Activated CD4-positive, alpha-beta T cell treated with anti-CD3 and anti-CD28 coated beads, Interleukin-2, amount 10 ng/mL, durations not matched to agents 24 days and 14 days (primary cell): ENCODE measurements at places on chromosomes 2 and 18. TPM values are rescaled to one million over a fixed set of nuclear protein-coding genes. Genes with fewer than 3 reads are reported as not detected.

C2orf80 gene
- not detected in 2 replicates for total RNA-seq

GRCh38 chr2:11812466-11813248 is 66.2 kb downstream of the LPIN1 start:
- DNase-seq, result no peak

DNA sequence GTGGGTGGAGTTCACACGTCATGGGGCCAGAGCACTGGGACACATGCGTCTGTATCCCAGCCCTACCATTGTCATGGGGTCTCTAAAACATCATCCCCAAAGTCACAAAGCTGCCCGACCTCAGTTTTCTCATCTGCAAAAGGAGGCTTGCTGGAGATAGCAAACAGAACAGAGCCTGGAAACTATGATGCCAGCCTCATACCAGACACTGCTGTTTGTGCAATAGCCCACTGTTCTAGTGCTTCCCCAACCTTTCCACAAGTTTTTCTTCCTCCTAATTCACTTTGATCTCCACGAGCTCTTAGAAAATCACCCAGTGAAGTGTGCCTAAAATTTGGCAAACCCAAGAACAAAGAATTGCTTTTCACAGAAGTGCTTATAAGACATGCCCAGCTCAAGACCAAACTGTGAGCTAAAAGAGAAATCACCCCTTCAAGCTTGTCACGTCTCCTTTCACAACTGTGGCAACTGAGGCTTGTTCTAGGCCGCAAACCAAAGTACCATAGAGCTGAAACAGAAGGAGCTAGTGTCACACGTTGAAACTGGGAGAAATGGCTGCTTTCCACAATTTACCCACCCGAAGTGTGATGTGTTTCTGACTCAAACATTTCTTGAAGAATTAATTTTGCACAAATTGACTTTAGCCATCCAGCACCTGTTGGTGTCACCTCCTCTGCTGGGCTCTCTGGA is 162.7 kb upstream of the ID2 start:
- DNase-seq, result no peak

CTLA4 gene
- 104 TPM in 2 replicates for total RNA-seq

GRCh38 chr2:1658394-1659151 is 85.7 kb downstream of the PXDN start:
- no peak for DNase-seq

UGT1A8 gene
- total RNA-seq, result not detected in 2 replicates

DNA sequence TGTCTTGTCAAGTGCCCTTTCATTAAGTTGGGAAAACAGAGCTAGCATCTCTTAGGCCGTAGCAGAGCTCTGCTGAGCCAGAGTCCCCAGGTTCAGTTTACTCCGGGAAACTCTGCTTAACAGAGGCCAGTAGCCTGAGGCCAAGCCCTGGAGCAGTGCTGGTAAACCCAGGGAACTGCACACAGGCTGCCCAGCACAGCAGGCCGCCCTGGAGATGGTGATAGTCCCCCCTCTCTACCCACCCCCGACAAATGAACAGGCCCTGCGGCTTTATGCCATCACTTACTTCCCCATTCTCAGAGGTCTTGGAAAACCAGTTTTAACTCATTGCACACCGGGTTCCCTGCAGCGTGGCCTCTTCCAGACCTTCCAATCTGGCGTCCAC is 3.5 kb downstream of the CNNM4 start:
- DNase-seq, result no peak

DNA sequence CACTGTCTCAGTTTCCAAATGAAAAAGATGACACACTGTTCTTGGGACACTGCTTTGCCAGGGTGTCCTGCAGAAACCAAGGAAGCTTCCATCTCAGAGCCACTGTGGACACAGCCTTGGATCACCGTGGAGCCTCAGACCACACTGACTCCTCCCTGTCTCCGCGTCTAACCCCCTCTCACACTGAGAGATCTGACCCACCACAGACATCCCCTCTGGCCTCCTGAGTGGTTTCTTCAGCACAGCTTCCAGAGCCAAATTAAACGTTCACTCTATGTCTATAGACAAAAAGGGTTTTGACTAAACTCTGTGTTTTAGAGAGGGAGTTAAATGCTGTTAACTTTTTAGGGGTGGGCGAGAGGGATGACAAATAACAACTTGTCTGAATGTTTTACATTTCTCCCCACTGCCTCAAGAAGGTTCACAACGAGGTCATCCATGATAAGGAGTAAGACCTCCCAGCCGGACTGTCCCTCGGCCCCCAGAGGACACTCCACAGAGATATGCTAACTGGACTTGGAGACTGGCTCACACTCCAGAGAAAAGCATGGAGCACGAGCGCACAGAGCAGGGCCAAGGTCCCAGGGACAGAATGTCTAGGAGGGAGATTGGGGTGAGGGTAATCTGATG is 113.4 kb upstream of the PKDCC start:
- DNase-seq, result no peak

GRCh38 chr2:224882291-224883171 is 159.7 kb downstream of the DOCK10 start:
- no peak for DNase-seq
